ENCODE measurements at places on chromosomes 12 and 14. TPM values are rescaled to one million over a fixed set of nuclear protein-coding genes. Genes with fewer than 3 reads are reported as not detected.

Gene ARHGDIB
- total RNA-seq = 50.9 TPM

Gene DCAF4
- 16.7 TPM for total RNA-seq

Gene GUCY2C
- 0.08 TPM for total RNA-seq

Gene MEG3
- total RNA-seq = 3.8 TPM

Gene LBHD2
- not detected for total RNA-seq

Gene COX8C
- total RNA-seq = not detected

Gene TAS2R42
- total RNA-seq = not detected

Gene PPP1R1A
- not detected for total RNA-seq

Gene PZP
- not detected for total RNA-seq

Gene LRP1-AS
- not detected for total RNA-seq

Gene RASSF9
- 2.7 TPM for total RNA-seq

Gene TPPP2
- total RNA-seq = not detected

Gene PTCSC3
- total RNA-seq = not detected

Gene INHBE
- total RNA-seq = not detected

Gene CCDC175
- total RNA-seq = not detected

Gene CAPRIN2
- 21.4 TPM for total RNA-seq

Gene DGKA
- 232 TPM for total RNA-seq

Gene HOXC4
- total RNA-seq = 4.1 TPM

Gene LHX5
- total RNA-seq = 1.2 TPM

Gene KITLG
- 11.6 TPM for total RNA-seq

Gene SIX4
- 9.5 TPM for total RNA-seq

Gene DEGS2
- not detected for total RNA-seq

Measured in hair follicular keratinocyte (primary cell).